ENCODE measurements at places on chromosomes 12 and 14.

DNA sequence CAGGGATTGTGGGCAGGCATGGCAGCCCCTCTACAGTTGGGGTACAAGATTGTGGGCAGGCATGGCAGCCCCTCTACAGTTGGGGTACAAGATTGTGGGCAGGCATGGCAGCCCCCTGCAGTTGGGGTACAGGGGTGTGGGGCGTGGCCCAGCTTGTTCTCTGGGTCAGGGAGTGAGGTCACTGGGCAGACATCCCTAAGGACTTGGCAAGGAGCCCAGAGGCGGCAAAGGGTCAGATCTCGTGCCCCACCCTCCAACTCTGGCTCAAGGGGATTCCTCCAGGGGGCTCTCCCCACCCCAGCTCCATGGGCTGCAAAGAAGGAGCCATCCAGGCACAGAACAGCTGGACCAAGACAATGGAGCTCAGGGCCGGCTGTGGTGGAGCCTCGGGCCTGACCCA is 25.8 kb upstream of the NUDT14 start:
- no peak for DNase-seq

GRCh38 chr12:84134797-84135366 is 777.7 kb downstream of the SLC6A15 start:
- DNase-seq = no peak

DNA sequence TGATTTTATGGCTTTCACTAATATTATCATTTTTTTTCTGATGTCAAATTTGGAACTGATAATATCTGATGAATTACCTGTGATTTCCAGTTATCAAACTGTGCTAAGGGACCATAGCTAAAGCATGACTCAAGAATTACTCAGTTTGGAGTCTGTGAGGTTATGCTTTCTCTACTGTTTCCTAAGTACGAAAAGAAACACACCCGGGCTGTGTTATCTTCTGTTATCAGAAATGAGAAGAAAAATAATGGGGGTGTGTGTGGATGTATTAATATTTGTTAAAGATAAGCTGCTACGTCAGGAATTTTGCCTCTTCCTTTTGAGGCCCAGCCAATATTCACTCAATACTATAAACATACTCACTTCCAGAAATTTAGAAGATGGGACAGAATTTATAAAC is 1401.9 kb upstream of the FLRT2 start:
- no peak for DNase-seq

GRCh38 chr12:64903479-64904152 is 79.2 kb downstream of the TBC1D30 start:
- DNase-seq = no peak

GRCh38 chr14:64826333-64826732 is 53.4 kb downstream of the SPTB start:
- no peak for DNase-seq

DNA sequence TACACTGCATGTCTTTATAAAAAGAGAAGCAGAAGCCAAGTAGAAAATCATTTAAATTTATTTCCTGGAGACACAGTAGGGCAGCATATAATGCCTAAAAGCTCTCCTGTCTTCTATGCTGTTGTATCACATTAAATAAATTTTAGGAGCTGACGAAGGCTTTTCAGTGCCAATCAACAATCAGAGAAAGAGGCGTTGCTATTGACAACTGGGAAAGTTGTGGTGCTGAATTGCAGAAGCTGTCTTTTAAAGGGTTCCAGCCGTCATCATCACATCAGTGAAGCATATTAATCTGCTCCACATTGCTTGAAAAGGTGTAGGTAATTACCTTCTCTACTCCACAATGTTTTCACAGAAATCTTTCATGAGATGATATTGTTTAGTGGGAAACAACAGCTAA is 103.9 kb downstream of the FSCB start:
- no peak for DNase-seq

DNA sequence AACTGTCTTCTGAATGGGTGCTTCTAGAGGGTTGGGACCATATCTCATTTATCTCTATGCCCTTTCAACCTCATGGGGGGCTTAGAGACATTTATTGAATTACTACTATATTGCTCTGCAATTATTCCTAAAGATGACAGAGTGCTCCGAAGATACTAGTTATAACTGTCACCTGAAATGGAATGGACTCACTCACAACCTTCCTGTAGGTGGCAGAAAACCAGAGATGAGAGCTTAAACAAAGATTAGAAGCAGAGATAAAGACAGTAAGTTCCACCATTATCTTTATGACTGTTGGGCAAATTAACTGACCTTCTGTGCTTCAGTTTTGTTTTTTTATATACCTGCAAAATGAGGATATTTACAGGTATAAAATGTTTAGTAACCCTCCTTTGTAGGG is 31.5 kb upstream of the GTF2A1 start:
- DNase-seq = no peak

- no peak for DNase-seq
Observed at GRCh38 chr12:44184499-44185206, 348.8 kb downstream of the TMEM117 start.

DNA sequence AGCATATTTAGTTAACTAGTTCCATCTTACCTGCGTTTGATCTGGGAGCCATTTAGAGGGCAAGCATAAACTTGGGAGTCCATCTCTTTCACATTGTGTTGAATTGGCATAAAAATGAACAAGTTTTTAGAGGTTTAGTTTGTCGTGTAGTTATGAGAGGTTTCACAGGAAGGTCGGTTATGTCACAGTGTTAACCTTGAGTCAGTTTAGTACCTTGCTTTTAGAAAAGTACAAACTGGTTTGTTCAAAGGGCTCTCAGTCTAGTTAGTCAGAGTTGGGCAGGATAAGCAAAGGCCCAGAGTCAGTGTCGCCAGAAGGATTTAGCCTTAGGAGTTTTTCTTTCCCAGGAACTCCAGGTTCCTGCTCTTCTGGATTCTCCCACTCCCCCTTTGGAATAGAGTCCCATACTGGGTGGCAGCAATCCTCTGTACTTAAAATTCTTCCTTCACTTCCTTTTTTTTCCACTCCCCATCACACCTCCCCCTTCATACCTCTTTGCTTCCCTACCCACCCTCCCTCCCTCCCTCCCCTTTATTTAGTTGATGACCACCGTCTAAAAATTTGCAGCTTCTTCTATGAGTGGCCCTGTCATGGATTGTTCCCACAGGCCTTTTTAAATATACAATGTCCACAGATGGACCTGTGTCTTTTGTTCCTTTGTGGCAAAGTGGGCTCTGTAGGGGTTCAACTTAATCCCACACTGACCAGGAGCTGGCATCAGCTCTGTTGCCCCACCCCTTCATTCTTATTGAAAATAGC is 12.1 kb downstream of the PCBP2 start:
- no peak for DNase-seq

DNA sequence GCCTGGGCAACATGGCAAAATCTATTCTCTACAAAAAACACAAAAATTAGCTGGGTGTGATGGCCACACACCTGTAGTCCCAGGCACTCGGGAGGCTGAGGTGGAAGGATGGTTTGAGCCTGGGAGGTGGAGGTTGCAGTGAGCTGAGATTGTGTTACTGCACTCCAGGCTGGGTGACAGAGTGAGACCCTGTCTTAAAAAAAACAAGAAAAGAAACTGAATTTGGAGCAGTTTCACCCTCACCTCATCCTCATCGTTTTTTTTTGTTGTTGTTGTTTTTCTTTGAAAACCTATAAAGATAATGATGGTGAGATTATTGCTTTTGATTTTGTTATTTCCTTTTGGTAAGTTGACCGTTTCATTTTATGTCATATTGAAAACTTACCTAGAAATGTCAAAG is 60.7 kb downstream of the SLC38A6 start:
- no peak for DNase-seq

- no peak for DNase-seq
Observed at GRCh38 chr12:128871516-128871892, 18.2 kb downstream of the GLT1D1 start.

GRCh38 chr14:57988445-57988844 is 122.6 kb upstream of the SLC35F4 start:
- DNase-seq = no peak

DNA sequence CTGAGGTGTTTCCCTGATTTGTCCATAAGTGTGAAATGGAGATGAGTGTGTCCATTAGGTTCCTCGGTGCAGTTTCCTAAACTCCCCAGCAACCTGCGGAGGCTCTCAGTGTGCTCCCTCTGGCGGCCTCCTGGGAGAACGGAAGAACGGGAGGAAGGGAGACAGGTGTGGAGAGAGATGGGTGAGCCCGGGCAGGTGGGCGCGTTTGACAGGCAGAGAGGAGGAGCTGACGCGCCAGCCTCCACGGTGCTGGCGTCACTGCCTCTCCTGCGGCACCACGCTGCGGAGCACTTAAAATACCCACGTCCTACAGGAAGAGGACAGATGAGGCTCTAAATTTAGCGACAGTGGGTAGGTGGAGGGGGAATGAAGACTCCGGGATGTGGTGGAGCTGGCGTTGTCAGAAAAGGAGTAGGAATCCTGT is 26.8 kb upstream of the PEX5 start:
- peak; percentile 51 for DNase-seq

DNA sequence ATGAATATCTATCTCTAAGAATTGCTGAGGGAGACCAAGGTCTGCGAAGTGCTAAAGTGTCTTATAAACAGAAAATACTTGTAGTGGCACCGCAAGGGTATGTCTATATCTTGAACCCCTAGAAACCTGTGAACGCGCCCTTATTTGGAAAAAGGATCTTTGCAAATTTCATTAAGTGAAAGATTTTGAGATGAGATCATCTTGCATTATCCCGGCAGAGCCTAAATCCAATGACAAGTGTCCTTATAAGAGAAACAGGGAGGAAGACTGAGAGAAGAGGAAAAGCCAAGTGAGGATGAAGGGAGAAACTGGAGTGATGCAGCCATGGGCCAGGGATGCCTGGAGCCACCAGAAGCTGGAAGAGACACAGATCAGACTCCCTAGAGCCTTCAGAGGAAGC is 27.7 kb downstream of the RBM19 start:
- DNase-seq = no peak

- DNase-seq = no peak
Observed at GRCh38 chr12:6807170-6807569, 14.5 kb upstream of the GPR162 start.

DNA sequence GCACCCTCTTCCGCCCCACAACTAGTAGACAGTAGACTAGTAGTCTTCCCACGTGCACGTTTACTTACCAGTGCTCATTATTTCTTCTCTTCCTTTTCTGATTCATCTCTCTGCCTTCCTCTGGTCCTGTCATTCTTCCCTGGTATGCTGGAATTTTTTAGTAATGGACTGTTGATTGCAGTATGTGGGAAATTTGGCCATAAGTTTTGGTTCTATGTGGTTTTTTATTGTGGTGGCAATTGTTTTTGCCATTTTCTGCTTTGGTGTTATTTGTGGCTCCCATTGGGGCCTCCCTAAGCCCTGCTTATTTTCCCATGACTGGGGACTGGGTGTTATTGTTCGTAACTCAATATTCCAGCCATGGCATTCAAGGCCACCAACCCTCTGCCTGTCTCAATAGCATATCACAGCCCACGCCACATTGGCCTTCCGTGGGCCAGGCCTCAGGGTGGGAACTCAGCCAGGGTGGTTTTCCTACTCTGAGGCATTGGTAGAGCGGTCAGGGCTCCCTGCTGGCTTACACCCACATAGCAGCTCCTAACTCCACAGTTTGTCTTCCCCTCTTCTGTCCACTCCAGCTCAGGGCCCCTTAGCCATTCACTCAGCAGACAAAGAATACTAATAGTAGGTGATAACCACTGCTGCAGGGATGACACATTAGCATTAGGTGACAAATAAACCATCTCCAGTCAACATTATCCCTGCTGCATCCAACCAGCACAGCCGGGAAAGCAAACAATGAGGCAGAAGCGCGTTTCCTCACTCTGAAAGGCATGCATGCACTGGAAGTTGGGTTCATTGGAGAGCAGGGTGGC is 321.5 kb downstream of the CACNA1C start:
- DNase-seq = no peak

DNA sequence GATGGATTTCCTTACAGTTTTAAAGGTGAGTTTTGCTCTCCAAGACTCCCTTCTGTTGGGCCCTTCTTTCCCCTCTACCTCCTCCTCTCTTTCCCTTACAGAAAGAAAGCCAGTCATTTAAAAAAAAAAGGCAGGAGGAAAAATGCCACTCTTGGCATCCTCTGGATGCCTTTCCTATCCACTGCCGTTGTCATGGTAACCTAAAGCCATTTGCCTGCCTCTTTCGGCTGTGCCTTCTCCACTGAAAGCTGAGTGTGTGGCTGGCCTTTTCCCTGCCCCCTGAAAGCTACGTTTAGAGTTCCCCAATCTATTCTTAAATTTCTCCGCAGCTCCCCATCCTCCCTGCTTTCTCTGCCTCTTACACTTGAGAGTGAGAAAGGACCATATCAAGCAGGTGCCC is 67.1 kb downstream of the TUNAR start:
- DNase-seq = no peak

DNA sequence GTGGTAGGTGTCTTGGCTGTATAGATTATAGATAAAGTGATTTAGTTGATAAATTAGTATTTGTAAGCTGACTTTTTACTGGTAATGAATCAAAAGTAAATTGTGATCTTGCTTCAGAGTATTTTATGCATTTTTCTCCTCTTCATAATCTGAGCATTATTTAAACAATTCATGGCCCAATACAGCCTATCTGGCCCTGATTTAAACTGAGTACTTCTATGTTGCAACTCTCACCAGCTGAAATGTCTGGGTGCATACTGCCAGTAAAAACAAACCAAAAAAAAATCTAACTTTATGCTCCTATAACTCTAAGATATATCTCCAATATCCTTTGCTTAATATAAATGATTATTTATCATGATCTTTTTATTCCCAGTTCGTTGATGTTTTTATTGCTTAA is 86.6 kb downstream of the MIA2 start:
- no peak for DNase-seq

- no peak for DNase-seq
Observed at GRCh38 chr12:132351751-132352495, 22.5 kb upstream of the GALNT9 start.

DNA sequence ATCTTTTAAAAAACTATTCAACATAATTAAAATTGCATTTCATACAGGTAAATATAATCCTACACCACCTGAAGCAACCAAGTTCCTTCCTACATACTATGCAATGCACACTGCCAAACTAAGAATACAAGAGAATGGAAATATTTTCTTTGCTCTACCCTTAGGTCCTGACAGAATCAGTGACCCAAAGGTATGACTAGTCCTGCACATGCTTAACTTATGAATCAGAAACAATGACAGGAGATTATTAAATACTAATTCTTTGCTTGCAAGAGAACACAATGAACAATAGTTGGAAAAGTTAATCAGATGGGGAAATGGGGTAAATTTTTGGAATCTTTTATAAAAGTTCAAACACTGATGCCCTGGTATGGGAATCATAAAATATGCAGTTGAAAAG is 220.1 kb downstream of the SOX5 start:
- no peak for DNase-seq

- DNase-seq = no peak
Observed at GRCh38 chr12:9367201-9367600, 159.0 kb upstream of the PZP start.

DNA sequence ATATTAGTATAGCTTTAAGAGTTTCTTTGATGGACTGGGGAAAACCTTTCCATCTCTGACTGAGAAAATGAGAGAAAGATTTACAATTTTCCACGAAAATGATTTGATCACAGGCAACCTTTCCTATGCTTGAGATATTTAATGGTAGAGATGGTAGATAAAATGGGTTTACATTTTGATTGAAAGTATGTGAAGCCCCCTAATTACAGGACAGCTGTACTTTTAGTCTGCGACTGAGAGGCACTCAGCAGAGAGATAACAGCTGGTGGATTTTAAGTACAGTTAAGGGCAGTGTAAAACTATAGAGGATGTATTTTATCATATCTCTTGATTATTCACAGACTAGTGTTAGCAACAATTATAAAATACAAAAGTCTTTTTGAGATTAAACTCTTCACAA is 40.7 kb downstream of the C12orf50 start:
- no peak for DNase-seq

- peak; percentile 89 for DNase-seq
Observed at GRCh38 chr12:123457980-123458779, at the start of gene SNRNP35. SNRNP35 (plus strand) TSS chr12:123458139; CDS start chr12:123465541, 7,402 bp downstream.
